ENCODE measurements at places on chromosomes 3 and 15.

DNA sequence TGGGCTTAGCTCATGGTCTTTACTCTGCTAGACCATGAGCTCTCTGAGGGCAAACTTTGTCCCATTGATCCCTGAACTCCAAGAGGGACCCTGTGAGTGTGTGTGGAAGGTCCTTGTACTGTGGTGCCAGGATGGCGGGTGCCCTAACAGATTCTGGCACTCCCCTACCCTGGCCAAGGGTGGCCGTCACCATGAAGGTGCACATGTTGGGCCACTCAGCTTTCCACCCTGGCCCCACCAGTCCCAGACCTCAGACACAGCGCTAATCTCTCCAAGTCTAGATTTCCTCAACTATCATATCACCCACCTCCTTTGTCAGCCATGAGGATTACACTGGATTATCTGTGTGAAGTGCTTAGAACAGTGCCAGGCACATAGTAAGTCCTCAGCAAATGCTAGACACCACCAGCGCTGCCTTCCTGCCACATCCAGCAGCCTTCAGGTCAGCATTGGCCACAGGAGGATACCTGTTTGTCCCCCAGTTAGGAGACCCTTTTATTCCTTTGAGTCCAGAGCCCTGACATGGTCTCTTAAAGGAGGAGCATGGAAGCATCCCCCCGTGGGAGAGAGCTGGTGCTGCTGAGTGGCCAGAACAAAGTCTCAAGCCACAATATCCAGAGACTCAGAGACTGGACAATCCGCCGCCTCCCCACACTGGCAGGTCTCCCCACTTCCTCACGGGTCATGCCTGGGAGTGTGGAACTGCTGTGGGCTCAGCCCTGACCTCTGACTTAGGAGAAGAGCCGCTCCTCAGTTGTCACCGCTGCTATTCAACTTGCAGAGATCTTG lies 44.5 kb upstream of the SLCO2A1 start:
- no peak overlapping the region for H3K4me3 ChIP-seq
- H3K36me3 ChIP-seq: no peaks in the 10 kb centered on the region
- peaks cover 28% of the 10 kb centered on the region for H3K4me1 ChIP-seq
- no peaks in the 10 kb centered on the region for H3K27me3 ChIP-seq
- DNase-seq: no peak

DNA sequence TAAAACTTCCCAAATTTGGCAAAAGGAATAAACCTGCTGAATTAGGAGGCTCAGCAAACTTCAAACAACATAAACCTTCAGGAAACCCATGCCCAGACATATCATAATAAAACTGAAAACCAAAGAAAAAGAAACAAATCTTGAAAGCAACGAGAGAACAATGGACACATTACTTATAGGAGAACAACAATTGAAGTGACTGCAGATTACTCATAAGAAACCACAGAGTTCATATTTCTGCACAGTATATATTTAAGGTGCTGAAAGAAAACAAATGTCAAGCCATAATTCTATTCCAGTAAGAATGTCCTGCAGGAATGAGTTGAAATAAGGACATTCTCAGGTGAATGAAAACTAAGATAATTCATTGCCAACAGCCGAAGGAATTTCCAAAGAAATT lies 80.8 kb upstream of the PROK2 start:
- no peaks in the 10 kb centered on the region for H3K36me3 ChIP-seq
- peaks cover 25% of the 10 kb centered on the region for H3K4me1 ChIP-seq
- peaks cover 39% of the 10 kb centered on the region for H3K27me3 ChIP-seq
- no peak overlapping the region for H3K27ac ChIP-seq
- no peak overlapping the region for H3K4me3 ChIP-seq
- DNase-seq: no peak

DNA sequence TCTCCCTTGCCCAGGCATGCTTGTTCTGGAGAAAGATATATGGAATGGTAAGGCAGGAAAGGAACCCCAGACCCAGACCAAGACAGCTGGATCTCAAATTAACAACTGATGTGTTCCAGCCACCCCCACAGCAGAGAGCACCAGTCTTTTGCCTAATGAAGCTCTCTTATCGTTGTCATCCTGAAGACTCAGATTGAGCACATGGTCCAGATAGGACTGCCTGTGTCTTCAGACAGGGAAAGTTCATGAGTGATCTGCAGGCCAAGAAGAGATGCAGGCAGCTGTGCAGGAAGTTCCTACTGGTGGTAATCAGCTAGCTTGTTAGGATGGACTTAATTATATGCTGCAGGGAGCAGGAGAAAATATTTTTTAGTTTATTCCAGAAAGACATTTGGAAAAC lies 53.3 kb downstream of the PPP2R3A start:
- H3K27ac ChIP-seq: 0 out of 2 replicates have a peak overlapping the region, but pooled peaks have one; percentile 3
- peaks cover 44% of the 10 kb centered on the region for H3K4me1 ChIP-seq
- no peaks in the 10 kb centered on the region for H3K27me3 ChIP-seq
- DNase-seq: peak; percentile 50

- H3K4me3 ChIP-seq: no peak overlapping the region
- H3K27me3 ChIP-seq: no peaks in the 10 kb centered on the region
- no peaks in the 10 kb centered on the region for H3K4me1 ChIP-seq
- DNase-seq: no peak
- no peaks in the 10 kb centered on the region for H3K36me3 ChIP-seq
- no peak overlapping the region for H3K27ac ChIP-seq
These were observed 98.8 kb upstream of the TNFAIP8L3 start for GRCh38 chr15:51193526-51193925.

DNA sequence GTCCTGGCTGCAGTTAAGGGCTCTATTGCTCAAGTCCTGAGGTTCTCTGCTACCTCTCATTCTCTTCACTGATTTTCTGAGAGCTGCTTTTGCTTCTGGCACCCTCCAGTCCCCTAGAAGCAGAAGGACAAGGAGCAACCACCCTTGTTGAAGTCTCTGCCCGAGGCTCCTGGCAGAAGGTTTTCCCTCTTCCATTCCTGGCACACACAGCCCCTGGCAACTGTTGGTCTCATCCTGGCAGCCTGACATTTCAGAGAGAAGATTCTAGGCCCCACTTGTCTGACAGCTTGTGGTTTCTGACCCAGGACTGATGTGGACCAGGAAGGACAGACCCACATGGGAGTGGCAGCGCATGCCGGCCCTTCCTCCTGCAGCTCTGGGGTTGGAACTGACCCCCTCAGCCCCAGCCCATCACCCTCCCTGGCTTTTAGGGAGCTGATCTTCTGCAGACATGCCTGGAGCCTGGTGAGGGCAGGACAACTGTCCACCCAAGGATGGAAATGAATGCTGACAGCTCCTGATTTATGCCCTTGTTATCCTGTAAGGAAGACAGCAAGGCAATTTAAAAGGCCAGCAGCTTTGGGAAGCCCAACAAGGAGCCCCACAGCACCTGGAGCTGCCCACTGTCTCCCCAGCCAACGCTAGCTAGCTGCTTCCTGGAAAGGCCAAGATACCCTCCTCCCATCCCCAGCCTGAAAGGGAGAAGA lies 13.0 kb upstream of the NTRK3 start:
- H3K27ac ChIP-seq: no peak overlapping the region
- no peaks in the 10 kb centered on the region for H3K36me3 ChIP-seq
- H3K4me1 ChIP-seq: no peaks in the 10 kb centered on the region

GRCh38 chr15:101479342-101479845 lies 10.1 kb downstream of the PCSK6 start:
- peaks cover 14% of the 10 kb centered on the region for H3K27me3 ChIP-seq
- H3K4me1 ChIP-seq: no peaks in the 10 kb centered on the region
- no peaks in the 10 kb centered on the region for H3K36me3 ChIP-seq
- no peak overlapping the region for H3K4me3 ChIP-seq

GRCh38 chr15:72112116-72112515 lies 5.8 kb downstream of the MYO9A start:
- H3K4me3 ChIP-seq: no peak overlapping the region
- H3K36me3 ChIP-seq: no peaks in the 10 kb centered on the region

- H3K4me1 ChIP-seq: peaks cover 20% of the 10 kb centered on the region
- no peak overlapping the region for H3K27ac ChIP-seq
- H3K27me3 ChIP-seq: no peaks in the 10 kb centered on the region
These were observed 77.6 kb downstream of the CCK start for GRCh38 chr3:42188376-42188775.

- no peaks in the 10 kb centered on the region for H3K36me3 ChIP-seq
- no peaks in the 10 kb centered on the region for H3K27me3 ChIP-seq
- no peak overlapping the region for H3K4me3 ChIP-seq
- no peak for DNase-seq
- H3K27ac ChIP-seq: no peak overlapping the region
These were observed 346.1 kb downstream of the FEZF2 start for GRCh38 chr3:62027241-62027640.

GRCh38 chr3:189103208-189103607 lies 68.6 kb upstream of the TPRG1 start:
- no peak overlapping the region for H3K4me3 ChIP-seq
- no peak overlapping the region for H3K27ac ChIP-seq
- H3K4me1 ChIP-seq: 0 out of 2 replicates have a peak, but pooled peaks cover 8% of the 10 kb centered on the region
- peak; percentile 13 for DNase-seq

DNA sequence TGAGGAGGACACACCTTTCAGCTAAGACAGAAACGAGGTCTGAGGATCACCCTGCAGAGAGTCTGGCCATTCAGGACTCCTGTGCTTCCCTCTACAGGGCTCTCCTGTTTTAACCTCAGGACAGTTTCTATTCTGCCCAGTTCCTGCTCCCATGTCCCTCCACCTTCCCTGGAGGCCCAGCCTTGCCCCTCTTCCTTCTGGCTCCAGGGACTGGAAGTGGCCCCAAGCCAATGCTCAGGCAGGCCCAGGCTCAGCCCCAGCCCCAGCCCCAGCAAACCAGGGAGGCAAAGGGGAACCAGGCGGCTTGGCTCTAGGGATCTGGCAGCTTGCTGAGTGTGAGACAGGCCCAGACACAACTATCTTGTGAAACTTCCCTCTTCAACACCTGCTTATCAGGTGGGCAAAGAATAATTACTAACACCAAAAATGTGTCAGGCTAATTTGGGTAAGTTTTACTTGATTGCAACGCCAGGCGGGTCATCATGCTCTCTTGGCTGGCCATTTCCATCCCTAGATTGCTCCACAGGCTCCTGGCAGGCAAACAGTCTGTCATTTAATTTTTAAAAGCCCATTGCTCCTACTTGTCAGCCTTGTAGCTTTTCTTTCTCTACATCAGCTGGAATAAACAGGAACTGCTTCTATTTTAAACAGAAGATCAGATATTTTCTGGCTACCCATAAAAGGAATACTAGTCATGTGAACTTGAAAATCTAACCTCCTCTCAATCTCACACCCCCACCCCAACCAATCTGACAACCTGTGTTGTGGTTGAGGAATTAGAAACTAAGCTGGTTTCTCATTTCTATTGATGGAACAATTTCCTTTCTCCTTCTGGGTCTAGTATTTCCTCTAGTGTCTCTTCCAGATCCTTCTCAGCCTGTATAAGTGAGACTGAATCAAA lies 33.5 kb downstream of the UPK1B start:
- no peak overlapping the region for H3K4me3 ChIP-seq
- peak; percentile 20 for DNase-seq
- H3K27me3 ChIP-seq: no peaks in the 10 kb centered on the region
- H3K36me3 ChIP-seq: peaks cover 11% of the 10 kb centered on the region

- H3K4me1 ChIP-seq: peaks cover 43% of the 10 kb centered on the region
- H3K27ac ChIP-seq: peak overlapping the region; percentile 62
- no peaks in the 10 kb centered on the region for H3K36me3 ChIP-seq
- H3K4me3 ChIP-seq: peak overlapping the region; percentile 48
- H3K27me3 ChIP-seq: no peaks in the 10 kb centered on the region
- DNase-seq: peak; percentile 53
These were observed 31.6 kb downstream of the LRIG1 start for GRCh38 chr3:66469220-66469640.

DNA sequence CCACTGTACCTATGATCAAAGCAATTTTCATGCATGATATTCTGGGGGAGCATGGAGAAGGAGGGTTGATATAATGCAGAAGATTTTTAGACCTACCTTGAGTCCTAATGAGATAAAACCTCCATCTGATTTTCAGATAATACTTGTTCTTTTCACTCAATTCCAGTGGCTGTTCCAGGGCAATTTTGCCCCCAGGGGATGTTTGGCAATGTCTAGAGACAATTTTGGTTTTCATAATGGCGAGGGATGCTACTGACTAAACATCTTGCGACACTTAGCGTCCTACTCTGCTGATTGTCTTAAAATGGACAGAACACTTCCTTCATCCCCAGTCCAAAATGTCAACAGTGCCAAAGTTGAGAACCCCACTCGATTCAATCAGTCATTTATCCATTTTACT lies 26.6 kb downstream of the AGBL1 start:
- no peaks in the 10 kb centered on the region for H3K27me3 ChIP-seq
- H3K27ac ChIP-seq: no peak overlapping the region
- H3K4me3 ChIP-seq: no peak overlapping the region
- no peaks in the 10 kb centered on the region for H3K36me3 ChIP-seq

DNA sequence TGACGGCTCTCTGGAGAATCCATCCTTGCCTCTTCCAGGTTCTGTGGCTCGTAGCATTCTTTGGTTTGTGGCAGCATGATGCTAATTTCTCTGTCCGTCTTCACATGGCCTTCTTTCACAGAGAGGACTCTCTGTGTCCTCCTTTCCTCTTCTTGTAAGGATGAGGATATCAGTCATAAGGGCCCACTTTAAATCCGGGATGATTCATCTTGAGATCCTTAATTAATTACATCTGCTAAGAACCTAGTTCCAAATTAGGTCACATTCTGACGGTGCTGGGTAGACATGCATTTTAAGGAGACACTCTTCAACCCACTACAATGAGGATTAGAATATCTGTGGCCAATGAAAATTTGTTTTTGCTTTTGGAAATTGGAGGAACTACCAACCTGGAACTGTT lies 15.7 kb upstream of the GXYLT2 start:
- H3K27ac ChIP-seq: peak overlapping the region; percentile 72
- H3K4me3 ChIP-seq: no peak overlapping the region
- H3K4me1 ChIP-seq: peaks cover 15% of the 10 kb centered on the region
- H3K27me3 ChIP-seq: no peaks in the 10 kb centered on the region
- peak; percentile 94 for DNase-seq

GRCh38 chr15:94535298-94536048 lies 304.1 kb downstream of the MCTP2 start:
- H3K36me3 ChIP-seq: no peaks in the 10 kb centered on the region
- no peaks in the 10 kb centered on the region for H3K27me3 ChIP-seq

DNA sequence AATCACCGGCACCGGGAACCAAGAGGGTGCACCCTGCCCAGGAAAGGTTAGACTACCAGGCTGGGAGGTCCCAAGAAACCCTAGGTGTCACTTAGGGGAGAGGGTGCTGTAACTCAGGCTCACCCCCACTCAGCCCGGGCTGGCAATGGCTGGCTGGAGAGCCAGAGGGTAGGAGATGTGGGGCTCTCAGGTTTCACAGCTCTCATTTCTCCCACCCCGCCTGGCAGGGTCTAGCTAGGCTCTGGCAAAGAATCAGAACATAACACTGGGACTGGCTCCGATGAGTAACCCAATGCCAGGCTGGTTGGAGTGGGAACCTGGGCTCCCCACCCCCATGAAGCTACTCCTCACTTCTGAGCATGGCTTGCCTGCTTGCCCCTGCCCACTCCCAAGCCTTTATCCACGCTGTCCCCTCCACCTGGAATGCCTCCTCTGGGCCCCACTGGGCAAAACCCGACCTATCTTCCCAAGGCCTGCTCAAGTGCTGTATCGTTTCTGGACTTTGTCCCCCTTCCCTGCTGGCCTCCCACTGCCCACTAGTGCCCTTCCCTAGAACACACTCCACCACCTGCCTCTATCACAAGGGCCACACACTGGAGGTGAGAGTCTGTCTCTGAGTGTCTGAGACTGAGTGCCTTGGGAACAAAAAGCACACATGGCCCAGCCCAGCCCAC lies 2.0 kb downstream of the CIB2 start:
- H3K27ac ChIP-seq: no peak overlapping the region
- peak; percentile 34 for DNase-seq
- no peak overlapping the region for H3K4me3 ChIP-seq

- H3K4me3 ChIP-seq: no peak overlapping the region
- peaks cover 12% of the 10 kb centered on the region for H3K4me1 ChIP-seq
- H3K27ac ChIP-seq: no peak overlapping the region
- H3K36me3 ChIP-seq: no peaks in the 10 kb centered on the region
- peak; percentile 24 for DNase-seq
These were observed 24.9 kb upstream of the MYZAP start for GRCh38 chr15:57566834-57567233.

- no peak overlapping the region for H3K4me3 ChIP-seq
- no peaks in the 10 kb centered on the region for H3K27me3 ChIP-seq
- H3K4me1 ChIP-seq: peaks cover 22% of the 10 kb centered on the region
- H3K36me3 ChIP-seq: no peaks in the 10 kb centered on the region
These were observed 10.1 kb downstream of the AGTR1 start for GRCh38 chr3:148707601-148708380.

Measured in GM23248 (cell line).